CD4-positive, alpha-beta T cell treated with Interleukin-6 at 100 ng/mL for 8 hours (primary cell): ENCODE measurements at places on chromosomes 2 and 18.

GRCh38 chr2:108918941-108919341 lies 70.1 kb downstream of the EDAR start:
- DNase-seq: no peak

DNA sequence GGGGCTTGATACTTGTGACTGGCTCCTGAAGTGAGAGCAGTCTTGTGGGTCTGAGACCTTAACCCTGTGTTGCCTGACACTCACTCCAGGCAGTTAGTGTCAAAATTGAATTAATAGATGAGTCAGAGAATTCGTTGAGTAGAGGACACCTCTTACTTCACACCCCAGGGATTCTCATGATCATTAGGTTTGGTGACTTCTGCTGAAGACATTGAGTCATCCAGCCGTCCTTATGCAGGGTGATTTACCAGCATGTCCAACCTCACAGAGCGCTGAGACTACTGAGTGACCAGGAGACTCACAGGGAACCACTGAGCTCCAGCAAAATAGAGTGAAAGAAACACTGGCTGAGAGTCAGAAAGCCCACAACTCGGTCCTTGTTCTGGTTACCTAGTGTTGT lies 36.0 kb upstream of the EVA1A start:
- DNase-seq: no peak

DNA sequence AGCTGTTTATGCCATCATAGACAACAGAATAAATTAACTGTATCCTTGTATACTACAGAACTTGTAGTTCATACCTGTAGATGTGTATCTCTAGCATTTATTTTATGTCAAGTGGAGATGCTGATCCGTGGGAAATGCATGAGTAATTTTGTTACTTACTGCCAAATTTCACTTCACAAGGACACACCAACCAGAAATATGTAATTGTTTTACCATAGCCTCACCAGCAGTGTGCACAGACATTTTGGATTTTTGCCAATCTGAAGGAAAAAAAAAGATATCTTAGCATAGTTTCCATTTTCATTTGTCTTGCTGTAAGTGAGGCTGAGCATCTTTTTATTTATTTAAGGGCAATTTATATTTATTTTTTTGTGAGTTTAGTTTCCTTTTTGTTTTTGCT lies 265.1 kb upstream of the OSR1 start:
- no peak for DNase-seq

DNA sequence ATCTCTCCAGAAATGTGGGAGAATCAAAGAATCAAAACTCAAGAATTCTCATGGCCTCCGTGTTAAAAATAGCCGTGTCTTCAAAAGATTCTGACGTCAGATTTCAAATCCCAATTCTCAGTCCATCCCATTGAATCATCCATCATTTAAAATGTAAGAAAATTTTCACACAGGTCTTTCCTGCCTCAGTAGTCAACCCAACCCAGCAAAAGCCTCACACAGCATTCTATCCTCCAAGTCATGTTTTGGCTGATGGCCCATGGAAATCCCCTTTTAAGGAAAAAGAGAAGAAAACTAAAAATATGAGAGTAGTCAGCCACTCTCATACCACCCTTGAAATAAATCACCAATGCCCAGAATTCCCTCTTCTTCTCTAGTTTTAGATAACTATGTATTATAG lies 211.8 kb downstream of the C1D start:
- DNase-seq: no peak

GRCh38 chr2:216860426-216861137 lies 718 bp upstream of the TNP1 start:
- DNase-seq: no peak

- DNase-seq: no peak
Measured at GRCh38 chr2:159129269-159129668, 157.2 kb downstream of the WDSUB1 start.

DNA sequence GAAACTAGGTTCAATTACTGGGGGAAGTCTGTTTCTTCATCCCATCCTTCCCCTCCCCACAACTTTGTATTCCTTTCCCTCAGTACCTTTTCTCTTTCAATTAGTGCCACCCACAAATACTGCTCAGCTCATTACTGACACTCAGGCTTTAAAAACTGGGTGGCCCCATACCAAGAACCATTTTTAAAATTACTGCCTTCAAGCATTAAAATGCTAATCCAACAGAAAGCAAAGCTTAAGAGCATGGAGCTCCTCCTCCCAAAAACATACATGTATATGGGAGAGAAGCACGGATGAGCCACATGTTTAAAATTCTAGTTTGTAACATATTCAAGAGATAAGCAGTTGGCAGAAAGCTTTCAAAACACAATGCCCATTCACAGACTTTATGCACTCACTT lies 44.0 kb downstream of the IRS1 start:
- no peak for DNase-seq

- DNase-seq: no peak
Measured at GRCh38 chr2:170208967-170209366, 31.0 kb downstream of the MYO3B start.

- no peak for DNase-seq
Measured at GRCh38 chr2:160310118-160310828, 110.2 kb upstream of the ITGB6 start.

DNA sequence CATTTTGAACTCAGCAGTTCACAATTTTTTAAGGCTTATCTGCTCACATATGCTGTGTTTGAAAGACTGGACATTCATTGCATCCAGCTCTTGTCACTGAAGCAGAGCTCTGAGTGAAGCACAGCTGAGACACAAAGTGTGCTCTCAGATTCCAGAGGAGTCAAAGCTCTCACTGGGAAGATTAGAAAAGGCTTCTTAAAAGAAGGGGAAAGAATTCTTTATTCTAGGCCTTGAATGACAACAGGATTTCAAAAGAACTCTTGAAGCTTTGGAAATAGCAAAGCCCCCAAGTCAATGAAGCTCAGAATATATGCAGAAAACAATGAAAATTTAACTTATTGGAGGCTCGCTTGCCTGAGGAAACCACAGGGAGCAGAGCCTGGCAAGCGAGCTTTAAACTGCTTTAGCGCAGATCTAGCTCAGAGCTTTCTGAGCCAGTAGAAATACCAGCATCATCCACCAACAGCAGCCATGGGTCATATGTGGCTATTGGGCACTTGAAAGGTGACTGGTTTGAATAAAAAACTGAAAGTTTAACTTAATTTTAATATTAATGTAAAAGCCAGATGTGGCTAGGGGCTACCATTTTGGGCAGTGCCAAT lies 369.7 kb downstream of the OSR1 start:
- no peak for DNase-seq

GRCh38 chr2:94874277-94874997 lies 3.2 kb downstream of the TEKT4 start:
- peak; percentile 28 for DNase-seq

GRCh38 chr18:5066380-5066977 lies 130.6 kb downstream of the AKAIN1 start:
- DNase-seq: no peak

- DNase-seq: no peak
Measured at GRCh38 chr2:95275601-95276243, 1.5 kb downstream of the PROM2 start.

DNA sequence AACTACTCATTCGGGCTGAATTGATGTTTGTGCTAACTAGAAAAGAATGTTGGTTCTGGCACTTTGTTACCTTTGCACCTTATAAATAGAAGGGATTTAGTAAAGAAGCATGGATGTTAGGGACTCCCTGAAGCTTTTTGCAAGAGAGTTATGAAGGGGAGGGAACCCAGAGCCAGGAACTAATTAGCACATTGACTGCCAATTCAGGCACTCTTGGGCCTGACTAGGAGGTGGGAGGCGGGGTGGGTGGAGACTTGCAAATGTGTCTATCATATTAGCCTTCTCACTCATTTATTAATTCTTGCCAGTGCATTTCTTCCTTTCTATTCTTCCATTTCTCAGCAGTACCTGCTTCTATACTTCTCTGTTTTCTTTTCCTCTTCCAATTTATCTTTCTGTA lies 1022.4 kb downstream of the TMEM182 start:
- DNase-seq: no peak

- DNase-seq: no peak
Measured at GRCh38 chr2:162241571-162241970, 1.7 kb downstream of the FAP start.

- no peak for DNase-seq
Measured at GRCh38 chr18:4454537-4455112, 482 bp downstream of the DLGAP1 start.

DNA sequence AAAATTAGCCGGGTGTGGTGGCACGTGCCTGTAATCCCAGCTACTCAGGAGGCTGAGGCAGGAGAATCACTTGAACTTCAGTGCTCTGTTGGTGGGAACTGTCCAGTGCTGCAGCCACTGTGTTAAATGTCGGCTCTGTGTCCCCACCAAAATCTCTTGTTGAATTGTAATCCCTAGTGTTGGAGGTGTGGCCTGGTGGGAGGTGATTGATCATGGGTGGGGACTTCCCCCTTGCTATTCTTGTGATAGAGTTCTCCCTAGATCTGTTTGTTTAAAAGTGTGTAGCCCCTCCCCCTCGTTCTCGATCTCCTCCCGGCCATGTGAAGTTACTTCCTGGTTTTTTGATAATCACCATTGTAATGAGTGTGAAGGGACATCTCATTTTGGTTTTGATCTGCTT lies 9.8 kb upstream of the RPL31 start:
- no peak for DNase-seq

DNA sequence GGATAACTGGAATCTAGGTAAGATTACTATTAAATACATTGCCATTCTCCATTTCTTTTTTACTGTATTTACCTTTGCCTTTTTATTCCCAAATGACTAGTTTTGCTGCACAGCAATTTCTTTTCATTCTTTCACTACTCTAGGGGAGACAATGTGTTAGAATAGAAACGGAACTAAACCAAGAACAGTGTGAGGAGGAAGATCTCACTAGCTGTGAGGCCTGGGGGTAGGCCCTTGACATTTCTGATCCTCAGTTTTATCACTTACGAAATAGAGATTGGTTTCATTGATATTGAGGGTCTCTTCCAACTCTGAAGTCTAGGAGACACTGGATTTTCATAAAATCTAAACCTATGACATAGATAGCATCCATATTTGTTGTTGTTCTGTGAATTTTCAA lies 191.1 kb downstream of the IKZF2 start:
- DNase-seq: no peak

DNA sequence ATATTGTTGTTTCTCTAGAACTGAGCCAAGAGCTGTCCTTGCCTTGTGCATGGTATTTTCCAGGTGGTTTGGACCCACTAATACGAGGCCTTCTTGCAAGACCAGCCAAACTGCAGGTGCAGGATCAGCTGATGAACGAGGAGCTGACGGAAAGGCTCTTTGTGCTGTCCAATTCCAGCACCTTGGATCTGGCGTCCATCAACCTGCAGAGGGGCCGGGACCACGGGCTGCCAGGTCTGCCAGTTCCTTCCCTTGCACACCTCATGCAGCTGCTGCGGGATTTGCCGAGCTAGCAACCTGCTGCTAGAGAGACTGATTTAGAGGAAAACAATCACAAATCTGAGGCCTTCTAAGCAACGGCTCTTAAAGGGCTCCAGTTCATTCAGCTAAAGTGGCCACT lies 74.5 kb downstream of the TPO start:
- no peak for DNase-seq

DNA sequence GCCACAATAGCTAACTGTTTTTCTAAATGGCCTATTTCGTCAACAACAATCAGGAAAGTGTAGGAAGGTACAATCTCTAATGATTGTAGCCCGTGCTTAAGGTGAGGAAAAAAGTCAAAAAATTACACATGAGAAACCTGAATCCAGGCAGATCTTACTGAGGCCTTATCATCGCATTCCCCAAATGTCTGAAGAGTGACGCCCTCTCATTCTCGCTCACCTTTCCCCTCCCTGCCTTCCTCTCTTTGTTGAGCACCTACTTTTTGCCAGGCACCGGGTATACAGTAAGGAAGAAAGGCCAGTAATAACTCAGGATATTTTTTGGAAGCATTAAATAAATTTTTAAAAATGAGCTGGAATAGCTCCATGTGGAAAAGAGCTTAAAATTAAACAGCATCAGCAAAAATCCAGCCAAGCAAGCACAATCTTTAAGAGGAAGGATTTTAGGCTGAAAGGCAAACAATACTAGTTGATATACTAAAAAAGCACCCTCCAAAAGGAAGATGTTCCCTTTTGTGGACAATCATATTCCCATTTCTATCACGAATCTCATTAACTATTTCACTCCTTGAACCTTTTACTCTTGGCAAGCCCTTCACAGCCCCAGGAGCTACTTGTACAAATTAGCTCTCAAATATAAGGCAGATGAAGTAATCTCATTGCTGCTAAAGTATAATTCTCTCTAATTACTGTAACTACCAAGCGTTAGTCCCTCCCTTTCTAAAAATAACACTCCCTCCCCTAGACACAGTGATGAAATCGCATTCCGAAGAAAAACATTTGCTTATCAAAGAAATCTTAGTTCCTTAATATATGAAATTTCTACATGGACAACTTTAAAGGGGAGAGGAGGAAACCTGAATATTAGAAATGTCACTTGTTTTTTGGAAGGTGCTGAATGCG lies 40.0 kb downstream of the STAT1 start:
- no peak for DNase-seq

DNA sequence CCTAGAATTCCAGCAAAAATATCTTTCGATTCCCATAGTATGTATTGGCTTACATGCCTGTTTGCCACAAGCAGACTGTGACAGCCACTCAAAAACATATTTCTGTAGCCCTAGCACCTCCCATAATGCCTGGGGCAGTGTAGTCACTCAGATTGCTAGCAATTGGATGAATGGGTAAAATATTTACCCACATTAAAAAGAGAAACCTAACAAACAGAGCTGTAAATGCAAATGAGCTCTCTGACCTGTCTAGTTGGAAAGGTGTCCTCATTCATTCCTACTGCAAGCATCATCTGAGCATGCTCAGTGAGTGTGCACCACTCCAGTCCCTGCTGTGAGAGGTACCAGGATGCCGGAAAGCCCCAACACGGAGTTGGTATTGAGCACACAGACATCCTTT lies 234.0 kb upstream of the RAB12 start:
- DNase-seq: no peak

DNA sequence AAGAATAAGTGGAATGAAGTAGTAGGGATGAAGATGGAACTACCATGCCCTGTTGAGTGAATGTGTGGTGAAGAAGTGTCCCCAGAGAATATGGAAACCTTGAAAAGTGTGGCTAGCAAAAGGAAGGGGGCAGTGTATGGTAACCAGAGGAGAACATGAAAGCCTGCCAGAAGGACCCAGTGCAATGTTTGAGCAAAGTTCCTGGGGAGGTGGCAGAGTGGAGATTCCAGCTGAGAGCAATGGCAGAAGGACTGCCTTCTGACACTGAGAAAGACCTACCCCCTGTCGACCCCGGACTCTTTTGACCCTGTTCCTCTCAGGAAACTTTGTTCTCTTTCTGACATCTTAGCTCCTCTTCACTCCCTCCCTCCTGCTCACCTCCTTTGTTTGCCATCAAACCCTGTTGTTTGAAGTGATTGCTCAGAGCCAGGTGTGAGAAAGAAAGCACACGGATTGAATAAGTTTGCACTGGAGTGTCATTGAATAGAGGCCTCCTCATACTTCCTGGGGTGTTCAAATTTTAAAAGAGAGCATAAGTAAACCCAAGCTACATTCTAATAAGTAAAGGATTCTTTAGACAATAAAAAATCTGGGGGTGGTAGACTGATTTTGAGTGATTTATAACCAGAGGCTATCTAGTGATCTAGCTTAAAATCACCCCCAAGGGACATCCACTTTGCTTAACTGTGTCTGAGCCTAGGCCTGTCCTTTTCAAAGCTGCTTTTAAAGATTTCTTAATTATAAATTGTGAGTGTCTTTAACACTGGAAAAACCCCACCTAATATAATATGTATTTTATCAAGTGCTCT lies 57.1 kb downstream of the TRIB2 start:
- no peak for DNase-seq

GRCh38 chr2:220163486-220163885 lies 536.1 kb downstream of the SLC4A3 start:
- no peak for DNase-seq

GRCh38 chr2:33219850-33220275 lies 256.6 kb upstream of the RASGRP3 start:
- no peak for DNase-seq
